ENCODE measurements at places on chromosomes 3 and 15.

GRCh38 chr15:29795610-29796009 lies 26.7 kb downstream of the TJP1 start:
- no peak for DNase-seq

- no peak for DNase-seq
Measured at GRCh38 chr3:112497897-112498548, 1.2 kb downstream of the BTLA start.

DNA sequence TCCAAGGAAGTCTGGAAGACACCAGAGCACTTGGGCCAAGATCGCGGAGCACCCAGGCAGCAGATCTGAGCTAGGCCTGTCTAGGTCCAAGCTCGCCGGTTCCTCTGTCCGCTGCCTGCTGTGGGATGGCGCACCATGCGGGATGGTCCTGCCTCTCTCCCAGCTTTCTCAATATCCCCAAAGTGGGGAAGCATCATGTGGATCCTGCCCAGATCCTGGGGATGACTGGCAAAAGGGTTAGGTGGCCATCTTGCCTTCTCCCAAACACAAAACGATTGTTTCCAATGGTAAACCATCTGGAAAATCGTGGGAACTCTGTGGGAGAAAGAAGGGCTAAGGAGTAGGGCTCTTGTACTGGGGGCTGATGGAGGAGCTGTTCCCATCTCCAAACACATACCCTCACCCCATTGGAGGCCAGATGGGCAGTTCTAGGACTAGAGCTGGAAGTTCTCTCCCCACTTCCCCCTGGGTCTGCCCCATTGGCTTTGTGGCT lies 8.9 kb downstream of the PRKCD start:
- DNase-seq = no peak

- DNase-seq = no peak
Measured at GRCh38 chr3:17800232-17800631, 57.8 kb upstream of the TBC1D5 start.

DNA sequence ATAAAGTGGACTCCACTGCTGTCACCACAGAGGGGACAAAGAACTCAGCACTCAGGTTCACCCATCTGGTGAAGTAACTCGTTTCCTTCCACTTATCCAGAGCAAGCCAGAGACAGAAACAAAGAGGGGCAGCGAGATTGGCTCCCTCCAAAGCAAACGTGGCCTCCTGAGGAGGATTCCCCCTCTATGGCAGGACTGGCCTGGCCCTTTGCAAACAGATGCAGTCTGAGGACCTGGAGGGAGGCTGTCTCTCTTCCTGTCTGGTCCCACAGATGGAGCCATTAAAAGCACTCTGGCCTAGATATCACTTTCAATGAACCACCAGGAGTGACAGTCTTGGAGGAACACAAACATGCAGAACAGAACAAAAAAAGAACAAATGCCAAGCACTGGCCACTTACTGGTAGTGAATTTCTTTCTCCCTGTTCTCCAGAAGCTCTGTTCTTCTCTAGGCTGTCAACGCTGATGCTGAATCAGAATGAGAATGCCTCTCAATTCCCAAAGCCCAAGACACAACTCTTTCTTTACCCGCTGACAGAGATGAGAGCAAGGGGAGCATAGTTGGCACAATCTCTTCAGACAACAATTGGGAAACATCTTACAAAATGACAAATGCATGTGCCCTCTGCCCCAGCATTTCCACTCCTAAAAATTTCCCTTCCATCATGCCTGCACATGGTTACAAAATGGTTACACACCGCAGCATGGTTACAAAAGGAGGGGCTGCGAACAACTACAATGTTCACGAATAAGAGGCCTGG lies 14.3 kb downstream of the KLHL25 start:
- no peak for DNase-seq

DNA sequence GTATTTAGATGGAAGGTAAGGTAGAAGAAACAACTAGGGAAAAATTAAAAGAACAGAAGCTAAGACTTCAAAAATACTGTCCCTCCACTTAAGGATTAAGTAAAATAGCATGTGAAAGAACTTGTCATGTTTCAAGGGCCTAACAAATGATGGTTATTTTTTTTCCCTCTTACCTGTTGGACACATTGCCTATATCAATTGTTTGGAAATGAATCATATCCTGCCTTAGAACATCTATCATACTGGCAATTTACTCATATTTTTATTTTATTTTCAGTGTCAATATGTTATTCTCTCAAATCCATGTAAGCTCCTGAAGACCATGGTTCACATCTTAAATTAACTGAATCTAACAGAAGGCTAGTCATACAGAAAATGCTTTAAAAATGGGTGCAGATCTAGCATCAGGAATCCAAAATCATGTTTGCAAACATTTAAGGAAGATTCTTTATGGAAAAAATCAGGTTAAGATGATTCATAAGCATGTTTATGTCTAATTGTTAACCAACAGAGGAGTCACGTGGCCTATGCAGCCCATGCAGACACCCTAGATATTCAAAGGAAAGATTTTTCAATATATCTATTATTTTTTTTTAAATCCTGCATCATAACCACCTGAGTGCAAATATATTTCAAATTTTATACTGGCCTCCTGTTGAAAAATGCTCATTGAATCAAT lies 135.8 kb upstream of the TRIM42 start:
- DNase-seq = no peak

GRCh38 chr15:39874890-39875549 lies 45.0 kb downstream of the GPR176 start:
- DNase-seq = no peak

GRCh38 chr3:58018892-58019742 lies 10.9 kb downstream of the FLNB start:
- DNase-seq = no peak

DNA sequence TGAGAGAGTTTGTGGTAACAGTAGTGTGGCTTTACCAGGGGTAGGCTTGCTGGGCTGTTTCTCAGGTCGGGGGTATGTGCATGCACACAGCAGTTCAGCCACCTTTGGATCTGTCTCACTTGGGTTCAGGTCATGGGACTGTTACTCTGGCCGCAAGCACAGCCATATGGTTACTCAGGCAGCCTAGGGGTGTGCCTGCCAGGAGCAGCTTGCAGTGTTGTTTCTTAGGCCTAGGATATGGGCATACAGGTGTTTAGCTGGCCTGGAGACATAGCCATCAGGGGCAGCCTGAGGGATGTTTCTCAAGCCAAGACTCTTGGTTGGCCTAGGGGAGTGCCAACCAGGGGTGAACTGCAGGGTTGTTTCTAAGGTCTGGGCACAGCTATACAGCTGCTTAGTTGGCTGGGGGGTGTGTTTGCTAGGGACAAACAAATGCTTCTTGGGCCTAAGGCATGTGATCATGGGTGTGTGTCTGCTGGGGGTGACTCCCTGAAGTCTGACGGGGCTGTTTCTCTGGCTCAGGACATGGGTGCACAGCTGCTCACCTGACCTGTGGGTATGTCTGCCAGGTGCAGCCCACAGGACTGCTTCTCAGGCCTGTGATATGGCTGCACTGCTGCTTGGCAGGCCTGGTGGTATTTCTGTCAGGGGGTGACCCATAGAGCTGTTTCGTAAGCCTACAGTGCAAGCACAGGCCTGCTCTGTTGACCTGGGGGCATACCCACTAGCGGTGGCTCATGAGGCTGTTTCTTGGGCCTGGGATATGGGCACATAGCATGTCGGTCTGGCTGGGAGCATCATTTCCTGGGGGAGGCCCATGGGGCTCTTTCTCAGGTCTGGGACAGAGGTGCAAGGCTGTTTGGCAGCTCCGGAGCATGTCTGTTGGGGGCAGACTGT lies 168.0 kb upstream of the THRB start:
- no peak for DNase-seq

- DNase-seq = no peak
Measured at GRCh38 chr3:169264711-169265110, 398.8 kb downstream of the MECOM start.

- no peak for DNase-seq
Measured at GRCh38 chr3:60998858-60999257, 252.4 kb downstream of the FHIT start.

DNA sequence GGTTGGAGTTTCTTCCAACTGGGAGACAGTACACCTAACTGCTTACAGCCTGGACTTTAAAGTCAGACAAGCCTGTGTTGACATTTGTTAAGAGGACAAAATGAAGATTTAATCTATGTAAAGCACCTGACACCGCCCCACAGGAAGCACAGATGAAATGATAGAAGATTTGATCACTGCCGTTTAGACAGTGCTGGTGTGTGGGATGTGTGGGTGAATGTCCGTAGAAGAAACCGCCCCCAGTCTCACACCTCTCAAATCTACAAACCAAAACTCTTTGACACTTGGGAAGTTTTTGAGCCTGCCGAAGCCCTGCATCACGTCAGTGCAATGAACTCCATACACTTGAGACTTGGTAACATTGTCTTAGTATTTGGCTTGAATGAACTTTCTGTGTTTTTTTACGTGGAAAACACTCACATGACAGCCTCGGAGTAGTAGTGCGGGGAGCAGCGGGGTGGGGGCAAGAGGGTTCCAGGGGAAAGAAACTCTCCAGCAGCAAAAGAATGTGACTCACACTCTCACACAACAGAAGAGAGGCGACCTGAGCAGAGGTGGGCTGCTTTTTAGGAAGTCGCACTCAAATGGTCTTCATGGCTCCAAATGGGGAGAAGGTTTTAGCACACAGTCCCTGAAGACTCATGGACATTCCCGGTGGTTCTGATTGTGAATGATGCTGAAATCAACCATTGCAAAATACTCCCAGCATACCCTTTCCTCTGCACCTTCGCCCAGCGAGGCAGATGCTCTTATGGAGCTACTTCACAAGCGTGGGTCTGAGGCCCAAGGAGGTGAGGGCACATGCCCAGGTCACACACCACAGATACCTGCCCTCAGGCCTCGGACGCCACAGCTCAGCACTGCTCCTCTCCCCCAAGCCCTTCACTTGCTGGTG lies 79.2 kb downstream of the SRGAP3 start:
- no peak for DNase-seq

- no peak for DNase-seq
Measured at GRCh38 chr3:175554801-175555200, 695.7 kb downstream of the NAALADL2 start.

GRCh38 chr3:112115161-112115739 lies 17.8 kb downstream of the GCSAM start:
- no peak for DNase-seq

DNA sequence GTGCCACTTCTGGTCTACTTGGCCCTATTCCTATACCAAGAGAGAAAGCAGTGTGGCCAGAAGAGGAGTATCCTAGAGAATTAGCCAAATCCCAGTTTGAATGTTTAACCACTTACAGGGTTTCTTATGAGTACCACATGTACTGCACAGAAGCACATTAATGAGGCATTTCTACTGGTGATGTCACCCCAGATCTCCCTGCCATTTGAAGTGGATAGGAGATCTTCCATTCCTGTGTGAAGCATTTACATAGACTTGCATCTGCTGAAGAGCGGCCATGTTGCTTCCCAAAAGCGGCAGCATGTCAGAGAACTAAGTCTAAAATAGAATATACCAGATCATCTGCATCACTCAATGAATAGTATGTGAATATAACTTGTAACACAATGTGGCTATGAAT lies 108.4 kb upstream of the TUSC7 start:
- no peak for DNase-seq

DNA sequence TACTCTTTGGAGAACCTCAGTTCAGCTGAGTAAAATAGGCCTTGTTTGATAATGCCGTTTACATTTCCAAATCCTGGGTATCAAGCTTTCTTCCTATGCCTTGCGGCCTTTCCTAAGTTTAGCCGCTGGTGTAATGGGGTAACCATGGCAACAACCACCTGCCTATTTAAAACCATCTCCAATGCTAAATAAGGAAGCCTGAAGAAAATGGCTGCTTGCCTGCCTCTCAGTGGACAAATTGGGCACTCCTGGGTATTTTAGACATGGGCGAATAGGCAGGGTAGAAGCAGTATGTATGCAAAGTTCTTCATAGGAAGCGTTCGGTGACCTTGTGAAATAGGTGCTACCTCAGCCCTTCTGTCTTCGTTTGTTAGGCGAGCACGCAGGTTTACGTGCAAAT lies 122.7 kb downstream of the DGKG start:
- DNase-seq = no peak

DNA sequence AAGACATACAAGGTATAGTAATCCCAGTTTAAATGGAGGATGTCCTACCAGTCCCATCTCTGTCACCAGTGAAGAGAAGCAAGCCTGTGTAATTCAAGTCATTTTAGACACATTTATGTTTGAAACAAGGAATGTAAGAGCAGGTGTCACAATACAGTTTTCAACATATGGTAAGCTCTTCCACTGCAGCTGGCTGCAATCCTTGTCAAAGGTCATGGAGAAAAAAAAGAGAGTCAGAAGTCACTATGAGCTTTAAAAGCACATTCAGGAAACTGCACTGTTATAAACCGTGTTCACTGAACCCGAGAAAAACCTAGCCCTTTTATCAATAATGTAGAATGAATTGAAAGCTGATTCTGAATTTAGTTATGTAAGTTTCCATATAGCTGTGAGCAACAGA lies 206.4 kb downstream of the NAALADL2 start:
- DNase-seq = no peak

DNA sequence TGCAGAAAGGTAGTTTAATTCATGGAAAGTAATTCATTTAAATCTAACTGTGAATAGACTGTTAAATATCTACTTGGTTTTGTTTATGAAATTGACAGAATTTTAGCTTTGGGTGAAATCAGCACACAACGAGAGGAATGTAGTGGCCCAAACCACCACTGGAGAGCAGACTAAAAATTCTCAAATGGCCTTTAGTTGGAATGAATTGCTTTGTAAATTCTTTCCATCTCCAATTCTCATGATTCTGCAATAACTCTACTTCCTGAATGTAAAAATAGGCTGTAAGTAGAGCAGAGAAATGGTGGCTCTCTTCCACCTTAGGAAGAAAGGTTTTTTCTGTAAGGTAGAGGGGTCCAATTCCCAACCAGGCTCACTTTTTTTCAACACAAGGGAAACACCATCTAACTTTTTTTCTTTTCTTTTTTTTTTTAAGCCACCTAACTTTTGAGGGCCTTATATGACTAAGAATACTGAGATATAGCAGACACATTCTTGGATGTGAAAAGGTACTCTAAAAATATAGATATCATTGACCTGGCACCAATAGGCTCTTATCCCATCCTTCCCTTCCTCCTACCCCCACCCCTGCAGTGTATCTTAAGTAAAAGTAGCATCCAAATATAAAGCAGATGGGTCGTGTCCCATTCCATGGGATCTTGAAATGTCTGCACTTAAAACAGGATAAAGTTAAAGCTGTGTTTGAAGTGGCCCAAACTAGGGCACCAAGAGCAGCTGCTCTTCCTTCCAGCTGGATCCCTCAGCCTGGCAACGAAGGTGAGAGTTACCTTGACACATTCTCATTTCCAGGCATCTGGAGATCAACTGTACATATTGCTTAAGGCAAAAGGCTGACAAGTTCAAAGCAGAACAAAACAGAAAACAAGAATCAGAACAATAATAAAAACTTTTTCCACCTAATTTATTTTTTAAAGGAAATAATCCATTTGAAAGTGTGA lies 194.1 kb downstream of the TPRG1 start:
- DNase-seq = no peak

DNA sequence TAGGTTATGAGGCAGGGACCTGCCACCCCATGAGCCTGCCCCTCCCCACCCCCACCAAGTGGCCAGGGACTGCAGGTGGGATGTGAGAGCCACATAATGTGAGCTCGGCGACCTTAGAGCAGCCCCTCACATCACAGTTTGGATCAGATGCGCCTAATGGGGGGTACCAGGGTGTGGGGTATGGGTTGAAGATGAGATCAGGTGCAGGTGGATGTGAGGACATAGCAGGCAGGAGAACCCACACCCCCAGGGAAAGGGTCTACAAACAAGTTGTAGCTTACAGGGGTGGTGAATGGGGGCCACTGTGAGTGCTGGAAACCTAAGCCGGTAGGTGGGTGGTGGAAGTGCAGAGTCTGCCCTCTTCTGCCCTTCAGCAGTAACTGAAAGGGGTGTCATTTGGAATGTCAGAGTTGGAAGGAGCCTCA lies 94.0 kb downstream of the CORO2B start:
- no peak for DNase-seq

All from HFF-Myc (cell line).